ENCODE measurements at places on chromosomes 2 and 18.

DNA sequence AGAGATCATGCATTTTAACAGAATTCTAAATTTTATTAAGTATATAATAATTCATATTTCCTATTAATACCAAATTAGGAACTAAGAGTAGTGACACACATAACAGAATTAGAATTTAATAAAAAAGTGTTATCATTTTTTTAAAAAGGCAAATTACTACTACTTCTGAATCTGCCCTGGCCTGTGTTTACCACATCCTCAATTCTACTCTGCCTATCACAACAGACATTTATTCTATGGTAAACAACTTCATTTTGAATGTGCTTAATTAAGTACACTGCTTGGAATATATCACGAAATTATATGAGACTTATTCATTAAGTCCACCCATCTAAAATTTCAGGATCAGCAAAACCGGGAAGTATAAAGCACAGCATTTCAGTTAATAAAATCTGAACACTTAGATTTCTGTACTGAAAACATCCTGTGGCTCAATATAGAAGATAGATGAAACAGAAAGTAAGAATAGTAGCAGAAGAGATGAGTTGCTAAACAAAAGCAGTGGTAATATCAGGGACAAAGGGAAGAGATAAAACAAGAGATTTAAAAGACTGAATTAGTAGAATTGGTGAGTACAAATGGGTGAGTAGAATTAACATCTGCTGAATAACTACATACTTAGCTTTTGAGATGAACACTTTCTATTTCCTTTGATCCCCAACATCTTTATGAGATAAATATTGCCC, 3.7 kb downstream of the SMC6 start:
- DNase-seq: no peak

- DNase-seq: no peak
Measured at GRCh38 chr2:20171445-20171977, 53.4 kb downstream of the SDC1 start.

- no peak for DNase-seq
Measured at GRCh38 chr2:3606370-3607201, 11.7 kb downstream of the COLEC11 start.

DNA sequence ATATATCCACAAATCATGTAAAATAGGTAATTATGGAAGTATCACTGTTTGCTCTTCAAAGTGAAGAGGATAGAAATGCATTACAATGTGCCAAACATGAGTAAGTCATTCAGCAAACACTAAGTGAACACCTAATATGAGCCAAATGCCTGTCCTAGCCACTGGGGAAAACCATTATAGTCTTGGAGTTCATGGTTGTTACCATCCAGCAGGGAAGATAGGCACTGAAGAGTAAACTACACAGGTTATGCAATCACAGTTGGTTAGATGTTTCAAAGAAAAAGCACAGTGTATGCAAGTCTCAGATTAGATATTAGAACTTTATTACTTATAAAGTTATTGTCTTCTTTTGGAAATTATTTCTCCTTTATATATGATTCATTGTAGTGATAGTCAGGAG, 3.9 kb upstream of the SERPINB2 start:
- DNase-seq: no peak

- no peak for DNase-seq
Measured at GRCh38 chr2:156512451-156512850, 76.3 kb downstream of the GPD2 start.

DNA sequence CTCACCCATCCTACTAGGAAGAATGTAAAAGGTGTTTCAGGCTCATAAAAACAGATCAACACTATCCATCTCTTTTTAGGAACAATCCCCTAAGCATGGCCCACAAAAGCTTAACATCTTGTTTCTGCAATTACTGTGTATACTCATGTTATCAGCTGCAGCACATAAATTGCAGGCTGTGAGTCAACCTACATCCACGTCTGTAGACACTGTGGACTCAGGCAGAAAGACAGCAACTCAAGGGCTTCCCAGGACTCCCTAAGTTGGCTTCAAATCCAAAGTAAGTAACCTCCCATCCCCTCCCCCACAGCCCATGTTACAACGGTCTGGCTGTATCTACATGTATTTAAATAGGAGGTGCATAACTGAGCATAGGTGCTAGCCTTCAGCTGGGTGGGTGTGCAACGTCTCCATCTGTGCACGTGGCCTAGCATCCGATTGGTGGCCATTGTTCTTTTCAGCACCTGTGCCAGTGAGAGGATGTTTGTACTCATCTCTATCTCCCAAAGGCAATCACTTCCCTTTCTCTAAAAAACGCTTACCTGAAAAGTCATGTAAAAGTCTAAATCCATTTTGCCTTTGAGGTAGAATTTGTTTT, 30.1 kb downstream of the UXS1 start:
- no peak for DNase-seq

All from astrocyte of the spinal cord (primary cell).